ENCODE measurements at places on chromosomes 5 and 9.

GRCh38 chr9:70015099-70015498, 28.5 kb upstream of the MAMDC2 start:
- DNase-seq, result no peak

- DNase-seq, result no peak
Measured at GRCh38 chr9:130482463-130482862, 37.7 kb downstream of the ASS1 start.

DNA sequence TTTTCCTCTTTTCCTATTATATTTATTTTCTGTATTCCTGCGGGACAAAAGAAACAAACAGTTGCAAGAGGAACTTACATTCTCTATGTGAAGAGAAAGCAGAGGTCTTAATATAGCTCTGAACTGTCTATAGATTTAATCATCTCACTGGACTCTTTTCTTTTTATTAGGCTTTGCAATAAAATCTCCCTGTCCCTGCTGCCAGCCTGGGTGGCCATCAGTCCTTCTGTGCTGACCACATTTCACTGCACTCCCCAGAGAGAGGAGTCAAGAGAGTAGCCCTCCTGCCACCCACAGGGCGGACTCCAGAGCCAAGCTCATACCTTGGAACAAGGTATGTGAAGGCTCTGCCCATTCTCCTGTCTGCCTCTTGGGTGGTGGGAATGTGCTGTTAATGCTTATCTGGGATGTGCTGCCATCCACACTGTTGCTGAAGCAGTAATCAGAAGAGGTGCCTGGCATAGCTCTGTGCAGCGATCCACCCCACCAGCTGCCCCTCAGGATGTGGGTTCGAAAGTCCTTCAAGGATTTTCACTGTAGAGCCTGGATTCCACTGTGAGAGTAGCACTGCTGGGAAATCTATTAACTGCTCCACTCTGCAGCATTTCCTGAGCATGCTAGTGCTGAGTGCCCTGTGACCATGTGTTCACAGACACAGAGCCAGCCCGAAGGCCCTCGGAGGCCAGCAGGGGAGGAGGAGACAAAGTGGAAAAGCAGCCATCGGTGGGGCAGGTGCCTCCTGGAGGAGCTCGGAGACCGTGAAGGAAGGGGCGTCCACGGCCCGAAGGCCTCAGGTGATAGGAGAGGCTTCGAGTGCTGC, 334.6 kb downstream of the MED10 start:
- DNase-seq, result no peak

GRCh38 chr9:87054999-87055686, 107.8 kb upstream of the GAS1 start:
- no peak for DNase-seq

- DNase-seq, result no peak
Measured at GRCh38 chr9:137435980-137436760, 5.0 kb downstream of the ENTPD8 start.

- DNase-seq, result no peak
Measured at GRCh38 chr9:34512131-34513078, 10.4 kb downstream of the ENHO start.

DNA sequence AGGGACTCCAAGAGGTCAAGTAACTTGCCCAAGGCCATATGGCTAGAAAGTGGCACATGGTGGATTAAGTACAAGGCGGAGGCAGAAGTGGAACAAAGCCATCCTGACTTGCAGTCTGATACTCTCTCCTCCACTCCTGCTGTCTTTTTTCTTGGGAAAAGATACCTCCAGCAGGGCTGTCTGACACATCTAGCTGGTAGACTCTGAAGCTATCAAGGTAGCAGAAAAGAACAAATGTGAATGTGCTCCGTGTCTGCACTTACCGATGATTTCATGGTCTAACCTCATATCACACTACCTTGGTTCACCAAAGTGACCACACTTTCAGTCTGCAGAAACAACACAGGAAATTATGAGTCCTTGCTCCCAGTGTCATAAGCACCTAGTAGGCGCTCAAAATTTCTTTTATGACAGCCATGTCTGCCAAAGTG, 284.8 kb downstream of the CRB2 start:
- DNase-seq, result no peak

GRCh38 chr9:96376891-96377874, 6.3 kb downstream of the SLC35D2 start:
- no peak for DNase-seq

DNA sequence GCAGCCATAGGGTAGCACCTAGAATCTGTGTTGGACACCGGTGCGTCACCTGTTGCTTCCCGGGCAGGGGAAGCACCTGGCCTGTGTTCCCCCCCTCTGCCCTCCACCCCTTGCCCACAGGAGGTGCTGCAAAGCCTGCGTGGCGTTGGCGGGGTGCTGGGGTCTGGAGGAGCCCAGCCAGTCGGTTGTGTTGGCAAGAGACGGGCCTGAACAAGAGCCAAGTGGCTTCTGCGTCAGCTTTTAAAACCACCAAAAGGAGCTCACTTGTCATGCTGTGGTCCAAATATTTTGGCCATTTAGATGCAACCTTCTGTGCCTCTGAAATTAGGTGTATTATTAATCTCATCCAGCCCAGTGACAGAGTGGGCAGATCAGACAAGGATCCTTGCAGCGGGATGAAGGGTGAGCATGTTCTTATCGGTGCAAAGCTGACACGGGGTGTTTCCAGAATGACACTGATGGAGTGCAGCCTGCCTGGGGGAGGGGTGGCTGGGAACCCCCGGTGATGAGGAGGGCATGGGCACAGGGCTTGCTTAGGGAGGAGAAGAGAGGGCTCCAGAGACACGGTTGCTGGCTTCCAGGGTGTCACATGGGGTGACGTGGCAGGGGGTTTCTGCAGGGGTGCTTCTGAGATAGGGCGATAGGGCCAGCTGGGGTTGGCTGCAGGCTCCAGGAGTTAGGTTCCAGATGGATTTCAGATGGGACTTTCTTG, 9.7 kb upstream of the RXRA start:
- DNase-seq, result no peak

GRCh38 chr5:39353717-39354399, 10.4 kb downstream of the C9 start:
- DNase-seq, result no peak

GRCh38 chr9:91896513-91897121, 53.4 kb downstream of the ROR2 start:
- DNase-seq, result no peak

GRCh38 chr9:77649109-77649812, 1.1 kb upstream of the GNA14 start:
- DNase-seq, result no peak

GRCh38 chr9:89482901-89483361, 15.0 kb downstream of the SEMA4D start:
- no peak for DNase-seq

- DNase-seq, result no peak
Measured at GRCh38 chr5:167578977-167579692, 712.3 kb upstream of the WWC1 start.

Measured in endothelial cell (in vitro differentiated cells).